ENCODE measurements at places on chromosomes 11 and 22.

- no peak for DNase-seq
Observed at GRCh38 chr11:58490827-58491226, 17.1 kb downstream of the OR5B21 start.

DNA sequence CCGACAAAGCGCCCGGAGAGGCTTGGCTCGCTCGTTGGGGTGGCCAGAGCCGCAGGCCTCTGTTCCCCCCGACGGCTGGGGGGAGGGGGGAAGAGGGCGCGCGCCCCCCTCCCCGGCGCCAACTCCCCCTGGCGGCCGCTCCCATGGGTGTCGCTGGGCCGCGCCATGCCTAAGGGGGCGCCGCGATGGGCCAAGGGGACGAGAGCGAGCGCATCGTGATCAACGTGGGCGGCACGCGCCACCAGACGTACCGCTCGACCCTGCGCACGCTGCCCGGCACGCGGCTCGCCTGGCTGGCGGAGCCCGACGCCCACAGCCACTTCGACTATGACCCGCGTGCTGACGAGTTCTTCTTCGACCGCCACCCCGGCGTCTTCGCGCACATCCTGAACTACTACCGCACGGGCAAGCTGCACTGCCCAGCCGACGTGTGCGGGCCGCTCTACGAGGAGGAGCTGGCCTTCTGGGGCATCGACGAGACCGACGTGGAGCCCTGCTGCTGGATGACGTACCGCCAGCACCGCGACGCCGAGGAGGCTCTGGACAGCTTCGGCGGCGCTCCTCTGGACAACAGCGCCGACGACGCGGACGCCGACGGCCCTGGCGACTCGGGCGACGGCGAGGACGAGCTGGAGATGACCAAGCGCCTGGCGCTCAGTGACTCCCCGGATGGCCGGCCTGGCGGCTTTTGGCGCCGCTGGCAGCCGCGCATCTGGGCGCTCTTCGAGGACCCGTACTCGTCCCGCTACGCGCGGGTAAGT is 1.4 kb downstream of the KCNC1 start:
- no peak for DNase-seq

DNA sequence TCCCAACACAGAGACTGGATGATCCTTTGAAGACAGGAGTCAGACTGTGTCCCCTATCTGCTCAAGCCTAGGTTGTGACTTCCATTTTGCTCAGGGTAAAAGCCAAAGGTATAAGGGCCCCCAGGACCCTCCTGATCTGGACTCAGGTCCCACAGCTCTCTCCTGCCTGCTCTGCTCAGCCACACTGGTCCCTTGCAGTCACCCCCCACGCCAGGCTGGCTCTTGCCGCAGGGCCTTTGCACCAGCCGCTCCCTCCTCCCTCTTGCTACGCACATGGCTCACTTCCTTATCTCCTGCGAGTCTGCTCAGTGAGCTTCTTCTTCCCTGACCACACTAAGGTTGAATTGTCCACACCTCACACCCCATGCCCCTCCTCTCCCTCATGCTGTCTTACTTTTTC is 28.4 kb upstream of the CACNG2 start:
- DNase-seq = no peak

DNA sequence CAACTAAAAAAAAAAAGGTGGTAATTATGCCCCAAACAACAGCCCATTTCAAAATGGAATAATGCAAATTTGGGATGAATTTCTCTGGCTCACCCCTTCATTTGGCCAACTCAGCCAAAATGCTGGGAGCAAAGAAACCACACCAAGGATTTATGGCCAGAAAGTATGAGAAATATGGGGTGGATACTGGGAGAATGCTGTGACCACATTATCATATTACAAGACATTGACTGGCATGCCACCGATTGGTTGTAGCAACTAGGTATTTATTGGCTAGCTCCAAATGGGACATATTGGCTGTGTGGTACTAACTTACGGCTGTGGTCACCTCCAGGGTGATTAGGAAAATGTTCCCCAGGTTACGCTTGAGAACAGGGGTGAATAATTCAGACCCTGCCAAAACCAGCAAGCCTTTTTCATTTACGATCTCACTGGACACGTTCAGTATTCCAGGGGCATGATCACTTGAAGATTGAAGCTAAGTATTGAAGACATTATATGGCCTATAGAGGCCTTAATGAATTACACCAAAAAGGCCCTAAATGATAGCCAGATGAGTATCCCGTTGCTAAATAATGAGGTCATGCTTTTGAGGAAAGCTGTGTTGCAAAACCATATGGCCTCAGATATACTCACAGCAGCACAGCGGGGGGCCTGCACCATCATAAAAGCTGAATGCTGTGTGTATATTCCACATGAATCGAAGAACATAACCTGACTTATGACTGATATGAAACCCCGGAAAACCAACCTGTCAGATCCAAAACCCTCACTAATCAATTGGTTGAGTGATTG is 3.8 kb upstream of the FDX1 start:
- DNase-seq = no peak

DNA sequence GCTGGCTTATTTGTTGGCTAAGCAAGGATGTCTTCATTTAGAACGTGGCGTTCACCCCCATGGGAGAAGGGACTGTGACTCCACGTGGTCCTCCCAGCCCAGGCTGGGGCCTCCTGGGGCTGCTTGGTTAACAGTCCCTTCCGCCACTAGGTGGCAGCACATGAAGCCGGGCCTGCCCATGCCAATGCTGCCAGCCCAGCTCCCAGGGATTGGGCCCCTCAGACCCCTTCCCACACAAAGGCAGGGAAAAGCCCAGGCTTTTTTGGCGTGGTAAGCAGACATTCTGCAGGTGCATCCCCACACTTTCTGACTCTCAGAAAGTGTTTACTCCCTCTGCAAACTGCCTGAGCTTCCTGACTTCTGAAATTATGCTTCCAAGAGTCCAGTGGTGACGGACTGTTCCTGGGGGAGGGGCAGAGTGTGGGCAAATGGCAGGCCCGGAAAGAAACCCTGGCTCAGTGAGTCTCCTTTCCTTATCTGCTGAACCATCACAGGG is 3.1 kb downstream of the CBX6 start:
- DNase-seq = peak; percentile 48

GRCh38 chr22:40376149-40376548 is 5.8 kb downstream of the SGSM3 start:
- DNase-seq = no peak

- DNase-seq = no peak
Observed at GRCh38 chr22:32233091-32233490, 22.1 kb downstream of the SLC5A4 start.

DNA sequence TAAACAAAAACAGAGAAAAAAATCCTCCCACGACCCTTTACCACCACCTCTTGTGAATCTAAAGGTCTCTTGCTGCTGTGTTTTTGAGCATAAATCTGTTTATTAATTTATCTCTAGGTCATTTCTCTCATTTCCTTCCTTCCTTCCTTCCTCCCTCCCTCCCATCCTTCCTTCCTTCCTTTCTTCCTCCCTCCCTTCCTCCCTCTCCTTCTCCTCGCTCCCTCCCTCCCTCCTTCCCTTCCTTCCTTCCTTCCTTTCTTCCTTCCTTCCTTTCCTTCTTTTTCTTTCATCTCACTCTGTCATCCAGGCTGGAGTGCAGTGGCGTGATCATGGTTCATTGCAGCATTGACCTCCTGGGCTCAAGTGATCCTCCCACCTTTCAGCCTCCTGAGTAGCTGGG is 13.5 kb upstream of the APOBEC3A start:
- DNase-seq = no peak

- DNase-seq = peak; percentile 85
Observed at GRCh38 chr11:100932474-100933100, 197.0 kb downstream of the PGR start.

DNA sequence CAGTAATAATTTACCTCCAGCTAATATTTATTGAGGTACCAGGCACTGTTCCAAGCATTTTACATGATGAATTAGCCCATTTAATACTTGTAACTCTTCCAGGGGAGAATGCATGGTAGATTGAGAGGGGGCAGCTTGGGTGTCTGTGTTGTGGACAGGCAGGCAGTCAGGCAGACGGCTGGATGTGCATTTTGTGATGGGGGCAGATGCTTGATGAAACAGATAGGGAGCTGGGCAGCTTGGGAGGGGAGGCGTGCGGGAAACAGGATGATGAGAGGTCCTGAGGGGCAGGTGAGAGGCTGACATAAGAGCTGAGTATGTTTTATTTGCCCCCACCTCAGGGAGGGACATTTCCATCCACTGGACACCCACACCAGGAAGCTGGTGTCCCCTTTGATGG is 33.1 kb upstream of the SHISAL1 start:
- DNase-seq = no peak

DNA sequence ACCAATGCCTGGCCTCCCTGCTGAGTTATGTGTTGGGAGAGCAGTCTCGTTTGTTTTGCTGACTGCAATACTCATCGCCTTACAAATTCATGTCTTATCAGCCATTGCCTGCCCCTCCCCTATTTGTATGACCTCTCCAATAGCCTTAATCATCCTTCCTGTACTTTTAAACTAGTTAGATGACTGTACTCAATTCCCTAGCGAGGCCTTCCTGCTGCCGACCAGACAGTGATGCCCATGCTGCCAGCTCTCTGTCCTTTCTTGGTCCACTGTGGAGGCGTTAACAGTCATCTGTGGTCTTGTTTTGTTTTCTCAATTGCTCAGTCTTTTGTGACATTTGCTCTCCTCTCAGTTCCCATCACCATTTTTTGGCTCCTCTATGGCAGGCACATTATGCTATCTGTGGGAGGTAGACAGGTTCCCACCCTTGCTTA is 20.3 kb upstream of the YPEL1 start:
- no peak for DNase-seq

GRCh38 chr22:28013611-28014010 is 94.6 kb upstream of the PITPNB start:
- no peak for DNase-seq

DNA sequence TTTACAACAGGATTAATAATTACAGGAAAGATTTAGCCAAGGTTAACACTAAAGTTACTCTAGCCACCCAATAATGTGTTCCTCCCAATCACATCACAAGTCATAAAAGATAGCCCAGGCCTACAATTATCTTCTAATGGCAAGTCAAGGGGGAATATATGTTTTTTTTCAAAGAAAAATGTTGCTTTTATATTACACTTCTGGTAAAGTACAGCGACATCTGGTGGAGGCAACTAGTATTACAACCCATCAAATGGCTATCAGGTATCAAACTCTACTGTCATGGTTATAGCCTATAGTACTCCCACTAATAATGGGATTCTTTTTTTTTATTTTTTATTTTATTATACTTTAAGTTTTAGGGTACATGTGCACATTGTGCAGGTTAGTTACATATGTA is 71.8 kb downstream of the XRRA1 start:
- DNase-seq = peak; percentile 57

GRCh38 chr22:22932512-22932941 is 44.9 kb downstream of the IGLL5 start:
- DNase-seq = no peak

- peak; percentile 49 for DNase-seq
Observed at GRCh38 chr11:86291466-86292262, 10.4 kb upstream of the HIKESHI start.

- no peak for DNase-seq
Observed at GRCh38 chr11:41955635-41956400, 496.4 kb upstream of the LRRC4C start.

DNA sequence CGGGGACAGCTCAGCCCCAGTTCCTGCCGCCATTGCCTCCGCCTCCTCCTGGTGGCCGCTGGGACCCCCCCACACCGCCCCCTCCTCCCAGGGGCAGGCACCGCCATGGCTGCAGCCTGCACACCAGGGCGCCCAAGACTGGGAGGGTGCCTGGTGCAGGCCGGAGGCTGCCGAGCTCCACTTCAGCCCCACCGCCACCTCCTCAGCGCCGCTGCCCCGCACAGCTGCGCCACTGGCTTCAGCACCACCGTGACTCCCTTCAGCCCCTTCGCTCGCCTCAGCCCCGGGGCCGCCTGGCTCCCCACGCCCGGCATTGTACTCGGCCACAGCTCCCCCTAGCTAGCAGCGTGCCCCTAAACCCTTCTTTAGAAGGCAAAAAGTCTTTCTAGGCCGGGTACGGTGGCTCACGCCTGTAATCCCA is 131.1 kb downstream of the CRYBB2 start:
- no peak for DNase-seq

GRCh38 chr22:27614006-27614649 is 187.4 kb downstream of the MN1 start:
- no peak for DNase-seq

- DNase-seq = peak; percentile 78
Observed at GRCh38 chr11:119100246-119100970, 1.2 kb downstream of the DPAGT1 start.

GRCh38 chr22:27046086-27046485 is 388.7 kb downstream of the MIAT start:
- no peak for DNase-seq

GRCh38 chr11:62958547-62959421 is 26.0 kb downstream of the SLC22A6 start:
- DNase-seq = no peak

GRCh38 chr11:102410382-102410784 is 42.2 kb downstream of the TMEM123 start:
- DNase-seq = no peak

- DNase-seq = no peak
Observed at GRCh38 chr11:12083380-12083779, 27.0 kb upstream of the MICAL2 start.
